ENCODE measurements at places on chromosomes 4 and X. TPM values are rescaled to one million over a fixed set of nuclear protein-coding genes. Genes with fewer than 3 reads are reported as not detected.

DNA sequence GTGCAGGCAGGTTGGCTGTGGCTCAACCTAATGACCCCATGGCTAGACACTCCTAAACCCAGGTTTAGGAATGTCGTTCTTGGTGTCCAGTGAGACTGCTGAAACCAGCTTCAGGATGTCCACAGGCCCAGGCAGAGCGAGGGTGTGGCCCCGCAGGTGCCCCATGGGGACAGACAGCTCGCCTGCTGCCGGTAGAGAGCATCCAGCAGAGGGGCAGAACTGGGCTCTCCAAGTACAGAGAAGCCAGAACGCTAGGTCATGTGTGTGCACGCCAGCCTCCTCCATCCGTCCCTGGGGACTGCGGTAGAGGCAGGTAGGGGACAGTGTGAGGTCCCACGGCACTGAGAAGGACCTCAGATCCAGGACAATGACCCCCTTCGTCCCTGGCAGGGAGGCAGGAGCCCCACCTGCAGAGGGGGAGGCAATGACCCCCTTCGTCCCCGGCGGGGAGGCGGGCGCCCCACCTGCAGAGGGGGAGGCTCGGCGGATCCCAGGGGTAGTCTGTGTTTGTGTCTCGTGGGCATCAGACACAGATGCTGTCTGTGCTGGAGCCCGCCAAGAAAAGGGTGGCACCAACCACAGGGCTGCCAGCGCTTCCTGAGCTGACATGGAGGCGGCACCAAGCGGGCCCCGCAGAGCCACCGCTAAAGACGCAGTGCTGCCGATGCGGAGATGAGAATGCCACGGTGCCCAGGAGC, 118.4 kb downstream of the FAM53A start:
- H3K36me3 ChIP-seq = no peaks in the 10 kb centered on the region
- DNase-seq = no peak
- H3K4me1 ChIP-seq = peaks cover 4% of the 10 kb centered on the region
- no peak overlapping the region for H3K4me3 ChIP-seq
- no peak overlapping the region for H3K27ac ChIP-seq

DNA sequence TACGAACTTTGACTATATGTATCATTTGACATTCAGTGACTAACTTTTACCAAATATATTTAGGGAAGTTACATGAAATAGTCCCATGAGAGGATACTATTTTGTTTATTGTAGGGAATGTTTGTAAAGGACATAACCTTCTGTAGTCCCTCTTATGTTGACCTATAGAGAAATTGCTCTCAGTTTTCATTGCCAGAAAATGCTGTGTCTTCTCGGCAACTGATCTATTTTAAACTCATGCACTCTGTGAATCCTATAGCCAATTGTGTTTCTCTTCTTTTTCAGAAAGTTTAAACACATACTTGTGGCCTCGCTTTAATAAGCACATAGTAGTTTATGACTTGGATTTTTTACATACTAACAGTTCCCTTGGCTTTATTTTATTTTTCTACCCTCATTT, 38.2 kb downstream of the DMP1 start:
- no peak for DNase-seq
- H3K36me3 ChIP-seq = no peaks in the 10 kb centered on the region
- no peaks in the 10 kb centered on the region for H3K4me1 ChIP-seq
- no peak overlapping the region for H3K27ac ChIP-seq
- no peak overlapping the region for H3K4me3 ChIP-seq

DNA sequence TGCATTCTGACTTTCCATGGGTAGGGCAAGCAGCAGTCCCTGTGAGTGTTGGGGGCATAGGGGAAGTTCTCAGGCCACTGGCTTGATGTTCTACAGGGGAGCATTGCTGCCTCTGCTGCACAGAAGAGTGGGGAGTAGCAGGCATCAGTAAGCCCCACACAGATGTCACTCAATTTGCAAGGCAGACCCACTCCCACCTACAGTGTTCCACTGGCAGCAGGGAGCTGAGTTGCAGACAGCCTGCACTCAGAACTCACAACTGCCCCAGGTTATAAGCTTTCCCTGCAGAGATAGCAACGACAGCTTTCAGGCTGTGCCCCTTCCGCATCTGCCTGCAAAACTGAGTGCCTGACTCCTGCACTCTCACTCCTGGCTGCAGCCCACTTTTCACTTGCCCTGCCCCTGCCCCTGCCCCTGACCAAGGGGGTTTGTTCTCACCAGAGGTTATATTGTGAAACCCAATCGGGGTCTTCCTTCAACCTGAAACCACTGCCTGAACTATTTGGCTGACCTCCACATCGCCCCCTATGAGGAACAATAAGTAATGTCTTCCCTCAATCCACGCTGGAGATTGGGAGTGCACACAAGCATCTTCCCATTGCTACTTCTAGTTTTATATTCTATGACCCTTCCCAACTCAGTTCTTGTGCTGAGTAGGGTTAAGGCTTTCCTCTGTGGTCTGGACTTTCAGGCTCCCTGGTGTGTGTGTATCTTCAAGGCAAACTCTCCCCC, 227.4 kb upstream of the CXorf51B start:
- no peak overlapping the region for H3K27ac ChIP-seq
- H3K36me3 ChIP-seq = no peaks in the 10 kb centered on the region
- no peaks in the 10 kb centered on the region for H3K4me1 ChIP-seq
- H3K4me3 ChIP-seq = no peak overlapping the region

DNA sequence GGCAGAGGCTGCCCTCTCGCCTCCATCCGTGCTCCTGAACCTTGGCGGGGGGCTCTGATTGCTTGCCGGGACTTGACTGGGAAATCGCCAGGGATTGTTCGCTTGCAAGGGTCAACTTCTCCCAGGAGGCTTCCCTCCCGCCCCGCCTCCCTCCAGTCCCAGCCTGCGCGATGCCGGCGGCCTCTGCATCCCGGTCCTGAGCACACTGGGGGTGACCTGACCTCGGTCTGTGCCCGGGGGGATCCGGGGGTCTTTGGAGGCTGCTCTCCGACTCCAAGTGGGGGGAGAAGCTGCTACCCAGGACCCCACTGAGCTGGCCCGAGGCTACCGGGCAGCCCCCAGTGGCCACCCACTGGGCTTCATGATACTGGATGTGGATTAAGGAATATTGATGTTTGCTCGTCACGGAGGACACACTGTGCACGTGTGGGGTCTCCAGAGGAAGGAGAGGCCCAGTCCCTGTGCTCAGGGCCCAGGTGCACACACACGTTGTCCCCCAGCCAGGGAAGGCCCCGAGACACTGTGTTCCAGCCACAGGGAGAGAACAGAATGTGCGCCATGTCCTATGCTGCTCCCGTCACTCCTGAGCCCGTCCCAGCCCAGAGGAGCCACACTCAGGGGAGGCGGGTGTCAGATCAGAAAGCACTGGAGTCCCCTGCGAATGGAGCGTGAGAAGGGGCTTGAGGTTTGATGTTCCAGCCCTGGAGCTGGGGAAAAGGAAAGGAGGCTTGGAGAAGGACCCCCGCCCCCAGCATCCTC, 55.9 kb upstream of the NKX1-1 start:
- H3K27ac ChIP-seq = no peak overlapping the region
- peak; percentile 67 for DNase-seq
- H3K27me3 ChIP-seq = peaks cover 41% of the 10 kb centered on the region
- H3K36me3 ChIP-seq = no peaks in the 10 kb centered on the region

GRCh38 chr4:151957153-151957552, 196.3 kb upstream of the GATB start:
- H3K4me3 ChIP-seq = peak overlapping the region; percentile 12
- no peaks in the 10 kb centered on the region for H3K27me3 ChIP-seq
- no peak overlapping the region for H3K27ac ChIP-seq
- H3K36me3 ChIP-seq = no peaks in the 10 kb centered on the region
- peaks cover 19% of the 10 kb centered on the region for H3K4me1 ChIP-seq
- no peak for DNase-seq

GRCh38 chr4:77158487-77158861, 1.5 kb downstream of the CCNG2 start:
- H3K27me3 ChIP-seq = peaks cover 7% of the 10 kb centered on the region
- H3K4me3 ChIP-seq = peak overlapping the region; percentile 99
- peak overlapping the region; percentile 83 for H3K27ac ChIP-seq

GRCh38 chrX:19332983-19333382, 10.7 kb upstream of the PDHA1 start:
- DNase-seq = no peak
- no peak overlapping the region for H3K4me3 ChIP-seq
- H3K27me3 ChIP-seq = peaks cover 3% of the 10 kb centered on the region
- no peaks in the 10 kb centered on the region for H3K4me1 ChIP-seq
- H3K36me3 ChIP-seq = peaks cover 4% of the 10 kb centered on the region

- no peak overlapping the region for H3K27ac ChIP-seq
- no peaks in the 10 kb centered on the region for H3K27me3 ChIP-seq
- peaks cover 16% of the 10 kb centered on the region for H3K36me3 ChIP-seq
- H3K4me1 ChIP-seq = no peaks in the 10 kb centered on the region
- H3K4me3 ChIP-seq = no peak overlapping the region
These were observed 218.0 kb downstream of the PRDM5 start for GRCh38 chr4:120704538-120704937.

GRCh38 chrX:39427906-39428305, 626.6 kb downstream of the MID1IP1 start:
- H3K27ac ChIP-seq = peak overlapping the region; percentile 9
- no peak overlapping the region for H3K4me3 ChIP-seq

DNA sequence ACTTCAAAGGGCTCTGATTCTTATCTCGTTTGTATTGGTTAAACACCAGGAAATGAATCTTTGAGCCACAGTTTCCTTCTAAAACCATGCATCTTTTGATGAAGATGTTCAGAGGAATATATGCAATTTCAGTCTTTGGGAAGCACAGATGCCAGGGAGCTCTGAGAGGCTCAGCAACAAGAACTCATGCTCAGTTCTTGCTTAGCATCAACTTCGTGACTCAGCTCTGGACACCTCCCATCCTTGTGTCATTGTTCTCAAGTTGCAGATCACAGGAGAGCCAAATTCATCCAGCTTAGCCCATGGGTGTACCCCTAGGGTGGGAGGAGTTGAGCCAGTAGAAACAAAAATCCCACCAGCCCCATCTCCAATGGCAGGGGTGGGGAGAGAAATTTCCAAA, 219.6 kb upstream of the MAOA start:
- H3K4me1 ChIP-seq = no peaks in the 10 kb centered on the region
- no peaks in the 10 kb centered on the region for H3K27me3 ChIP-seq
- H3K36me3 ChIP-seq = no peaks in the 10 kb centered on the region
- no peak overlapping the region for H3K27ac ChIP-seq

DNA sequence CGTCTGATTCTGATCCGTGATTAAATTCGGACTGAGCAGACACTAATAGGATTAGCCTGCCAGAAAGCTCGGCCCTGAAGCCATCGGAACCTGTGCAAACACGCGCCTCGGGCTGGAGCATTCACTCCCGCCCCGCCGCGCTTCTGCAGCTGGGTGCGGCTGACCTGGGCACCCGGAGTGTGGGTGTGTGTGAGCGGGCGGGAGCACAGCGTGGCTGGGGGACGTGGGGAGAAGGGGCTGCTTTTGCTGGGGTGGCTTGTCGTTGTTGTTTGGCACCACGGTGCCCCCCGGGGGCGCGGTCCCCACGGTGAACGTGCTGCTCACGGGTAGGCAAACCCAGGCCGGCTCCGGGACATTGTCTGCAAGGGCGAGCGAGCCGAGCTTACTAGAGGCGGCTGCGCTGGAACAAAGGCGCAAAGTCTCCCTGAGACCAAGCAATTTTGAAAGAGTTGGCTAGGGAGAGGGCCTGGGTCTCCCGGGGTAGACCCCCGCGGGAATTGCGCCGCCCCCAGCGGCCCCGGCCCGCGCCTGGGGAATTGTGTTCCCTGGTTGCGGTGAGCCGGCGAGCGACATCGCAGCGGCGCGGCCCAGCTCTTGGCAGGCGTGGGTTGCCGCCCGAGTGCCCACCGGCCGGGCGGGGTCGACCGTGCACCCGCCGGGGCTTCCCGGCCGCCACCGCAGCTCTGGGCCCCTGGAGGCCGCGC, 1.4 kb downstream of the MAMLD1 start:
- H3K4me1 ChIP-seq = no peaks in the 10 kb centered on the region
- H3K36me3 ChIP-seq = no peaks in the 10 kb centered on the region
- no peak for DNase-seq
- peak overlapping the region; percentile 73 for H3K4me3 ChIP-seq

- no peaks in the 10 kb centered on the region for H3K27me3 ChIP-seq
- no peak overlapping the region for H3K27ac ChIP-seq
- no peak overlapping the region for H3K4me3 ChIP-seq
- DNase-seq = no peak
- H3K36me3 ChIP-seq = no peaks in the 10 kb centered on the region
- H3K4me1 ChIP-seq = no peaks in the 10 kb centered on the region
These were observed 295.4 kb downstream of the PACRGL start for GRCh38 chr4:20995610-20996009.

DNA sequence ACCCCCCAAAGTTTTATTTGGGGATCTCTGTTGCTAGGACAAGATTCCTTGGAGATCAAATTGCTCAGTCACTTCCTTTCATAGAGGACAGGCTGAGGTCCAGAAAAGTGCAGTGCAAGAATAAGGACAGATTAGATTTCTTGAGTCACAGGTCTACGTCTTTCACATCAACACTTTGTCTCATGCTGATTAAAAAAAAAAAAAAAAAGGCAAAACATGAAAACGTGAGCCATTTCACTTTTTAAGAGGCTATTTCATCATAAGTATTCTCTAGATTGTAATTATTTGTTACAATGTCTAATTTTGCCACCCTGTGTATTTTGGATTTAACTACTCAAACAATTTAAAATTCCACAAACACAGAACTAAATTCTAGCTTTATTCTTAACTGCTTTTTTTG, 647.0 kb downstream of the TRAM1L1 start:
- no peaks in the 10 kb centered on the region for H3K4me1 ChIP-seq
- H3K4me3 ChIP-seq = no peak overlapping the region
- no peaks in the 10 kb centered on the region for H3K27me3 ChIP-seq

- no peaks in the 10 kb centered on the region for H3K36me3 ChIP-seq
- DNase-seq = no peak
These were observed 71.4 kb downstream of the RTL5 start for GRCh38 chrX:72060196-72060920.

GRCh38 chrX:30673127-30673796, 20.0 kb downstream of the GK start:
- H3K27ac ChIP-seq = no peak overlapping the region
- H3K4me3 ChIP-seq = no peak overlapping the region
- no peak for DNase-seq
- H3K36me3 ChIP-seq = peaks cover 22% of the 10 kb centered on the region
- no peaks in the 10 kb centered on the region for H3K4me1 ChIP-seq

- no peak overlapping the region for H3K27ac ChIP-seq
- H3K36me3 ChIP-seq = peaks cover 13% of the 10 kb centered on the region
- H3K4me3 ChIP-seq = no peak overlapping the region
- no peaks in the 10 kb centered on the region for H3K27me3 ChIP-seq
These were observed 72.1 kb upstream of the DOCK11 start for GRCh38 chrX:118423558-118423957.

- H3K27me3 ChIP-seq = no peaks in the 10 kb centered on the region
- no peaks in the 10 kb centered on the region for H3K4me1 ChIP-seq
- DNase-seq = no peak
These were observed 677 bp upstream of the NONO start for GRCh38 chrX:71282514-71283402.

GRCh38 chr4:68907245-68907644, 44.4 kb downstream of the UGT2A3 start:
- peaks cover 21% of the 10 kb centered on the region for H3K4me1 ChIP-seq
- H3K36me3 ChIP-seq = no peaks in the 10 kb centered on the region
- H3K27me3 ChIP-seq = no peaks in the 10 kb centered on the region
- DNase-seq = no peak
- peak overlapping the region; percentile 87 for H3K4me3 ChIP-seq

GRCh38 chrX:139930916-139931645, 1.8 kb downstream of the ATP11C start:
- peaks cover 10% of the 10 kb centered on the region for H3K27me3 ChIP-seq
- H3K4me3 ChIP-seq = peak overlapping the region; percentile 74
- H3K4me1 ChIP-seq = peaks cover 4% of the 10 kb centered on the region
- DNase-seq = no peak

HTN3 gene
- not detected for total RNA-seq

SPARCL1 gene
- 0.38 TPM for total RNA-seq

TMEM150C gene
- 7.8 TPM for total RNA-seq

CAPN6 gene
- 7.8 TPM for total RNA-seq

RPS6KA6 gene
- 13.4 TPM for total RNA-seq

ATP2B3 gene
- 0.26 TPM for total RNA-seq

Data from type B pancreatic cell (in vitro differentiated cells).